ENCODE measurements at places on chromosomes 11 and 22.
A peak's percentile ranks its signal among the peaks of the same experiment; 100 is the strongest.

DNA sequence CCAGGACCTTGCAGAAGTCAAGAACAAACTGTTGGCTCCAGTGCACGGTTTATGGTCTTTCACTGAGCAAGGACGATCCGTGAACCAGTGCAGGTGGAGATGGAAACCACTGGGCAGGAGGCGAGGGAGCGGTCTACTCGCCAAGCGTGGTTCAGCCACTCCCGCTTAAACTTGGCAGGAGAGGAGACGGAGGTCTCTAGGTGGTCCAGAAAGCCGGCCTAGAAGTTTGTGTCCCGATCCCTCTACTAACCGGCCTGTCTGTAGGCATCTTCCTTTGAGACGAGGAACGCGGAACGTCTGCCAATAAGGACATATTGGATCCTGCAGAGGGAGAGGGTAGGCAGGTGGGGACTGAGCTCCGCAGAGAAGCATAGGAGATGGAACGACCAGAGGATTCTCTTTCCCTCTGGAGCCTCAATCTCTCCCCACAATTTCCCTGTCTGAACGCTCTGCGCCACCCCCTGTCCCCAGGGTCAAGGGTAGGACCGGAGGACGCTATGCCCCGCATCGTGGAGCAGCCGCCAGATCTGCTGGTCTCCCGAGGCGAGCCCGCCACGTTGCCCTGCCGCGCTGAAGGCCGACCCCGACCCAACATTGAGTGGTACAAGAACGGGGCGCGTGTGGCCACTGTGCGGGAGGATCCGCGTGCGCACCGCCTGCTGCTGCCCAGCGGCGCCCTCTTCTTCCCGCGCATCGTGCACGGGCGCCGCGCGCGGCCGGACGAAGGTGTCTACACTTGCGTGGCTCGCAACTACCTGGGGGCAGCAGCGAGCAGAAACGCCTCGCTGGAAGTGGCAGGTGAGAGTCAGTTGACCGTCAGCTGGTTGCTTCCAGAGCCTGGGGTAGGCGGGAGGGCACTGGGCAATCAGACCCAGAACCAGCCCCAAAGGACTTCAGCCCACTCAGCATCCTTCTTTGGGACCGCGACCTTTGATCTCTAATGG, 3.4 kb downstream of the ROBO3 start:
- DNase-seq = no peak

- DNase-seq = no peak
Observed at GRCh38 chr11:20474882-20475517, 87.5 kb downstream of the PRMT3 start.

DNA sequence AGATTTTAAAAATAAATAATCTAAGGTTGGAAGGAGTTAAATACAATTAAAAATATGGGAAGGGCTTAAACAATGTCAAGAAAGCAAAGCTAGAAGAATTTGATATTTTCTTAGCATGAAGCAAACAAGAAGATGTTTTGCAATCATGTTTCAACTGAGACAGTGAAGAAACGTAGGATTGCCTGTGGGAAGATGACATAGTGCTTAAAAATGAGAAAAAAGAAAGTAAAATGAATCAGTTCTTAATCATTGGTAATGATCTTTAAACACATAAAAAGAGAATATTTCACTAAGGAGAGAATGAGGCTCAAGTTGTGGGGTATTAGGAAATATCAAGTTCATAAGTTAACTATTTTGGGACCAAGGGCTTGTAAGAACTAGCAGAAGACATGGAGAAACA, 855.0 kb downstream of the METTL15 start:
- no peak for DNase-seq

DNA sequence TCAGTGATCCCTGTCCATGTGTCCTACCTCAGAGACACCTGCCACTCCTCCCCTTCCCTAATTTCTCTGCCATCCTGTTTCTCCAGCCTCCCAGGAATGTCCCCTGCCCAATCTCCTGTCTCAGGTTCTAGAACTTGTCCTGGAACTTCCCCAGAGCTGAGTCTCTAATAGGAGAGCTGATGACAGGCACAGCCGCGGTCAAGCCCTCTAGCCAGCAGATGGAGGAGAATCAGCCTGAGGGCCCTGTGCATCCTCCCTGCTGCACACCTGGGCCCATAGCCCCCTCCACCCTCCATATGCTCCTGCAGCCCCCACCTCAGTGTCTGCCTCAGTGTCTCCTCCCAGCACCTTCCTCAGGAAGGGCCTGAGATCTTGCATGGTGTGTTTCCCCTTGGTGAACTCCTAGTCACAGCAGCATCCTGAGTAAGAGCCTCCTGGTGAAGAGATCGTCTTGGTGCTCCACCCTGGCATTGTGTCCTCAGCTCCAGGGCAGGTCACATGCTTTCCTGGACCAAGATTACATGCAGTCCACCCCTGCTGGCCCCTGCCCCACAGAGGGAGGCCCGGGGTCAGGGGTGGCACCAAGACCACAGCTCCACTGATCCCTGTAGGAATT, 43.9 kb upstream of the VPREB1 start:
- no peak for DNase-seq

DNA sequence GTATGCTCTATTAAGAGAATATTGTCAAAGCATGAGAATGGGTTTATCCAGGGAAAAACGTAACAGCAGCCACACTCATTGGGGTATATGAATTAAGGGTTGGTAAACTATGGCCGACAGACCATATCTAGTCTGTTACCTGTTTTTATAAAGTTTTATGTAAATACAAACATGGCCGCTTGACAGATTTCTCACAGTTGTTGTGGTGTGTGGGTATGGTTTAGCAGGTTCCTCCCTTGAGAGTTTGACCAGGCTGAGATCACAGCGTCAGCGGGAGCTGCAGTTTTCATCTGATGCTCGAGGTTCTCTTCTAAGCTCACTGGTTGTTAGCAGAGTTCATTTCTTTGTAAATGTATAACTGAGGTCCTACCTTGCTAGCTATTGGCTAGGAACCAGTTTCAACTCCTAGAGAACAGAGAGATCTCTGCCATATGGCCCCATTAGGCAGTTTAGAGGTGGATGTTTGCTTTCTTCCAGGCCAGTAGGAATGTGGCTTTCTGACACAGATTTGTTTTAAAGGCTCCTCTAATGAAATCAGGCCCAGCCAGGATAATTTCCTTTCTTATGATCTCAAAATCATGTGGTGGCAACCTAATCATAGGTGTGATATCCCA, 45.5 kb upstream of the GRIK4 start:
- DNase-seq = no peak

- peak; percentile 47 for DNase-seq
Observed at GRCh38 chr11:46845740-46846509, at the start of gene CKAP5. Gene CKAP5 (minus strand): TSS chr11:46846280. CDS start chr11:46821231, 25,049 bp downstream.

GRCh38 chr22:36464715-36465231, 16.7 kb downstream of the TXN2 start:
- no peak for DNase-seq
